ENCODE measurements at places on chromosomes 6 and 20. TPM values are rescaled to one million over a fixed set of nuclear protein-coding genes. Genes with fewer than 3 reads are reported as not detected.
A peak's percentile ranks its signal among the peaks of the same experiment; 100 is the strongest.

DNA sequence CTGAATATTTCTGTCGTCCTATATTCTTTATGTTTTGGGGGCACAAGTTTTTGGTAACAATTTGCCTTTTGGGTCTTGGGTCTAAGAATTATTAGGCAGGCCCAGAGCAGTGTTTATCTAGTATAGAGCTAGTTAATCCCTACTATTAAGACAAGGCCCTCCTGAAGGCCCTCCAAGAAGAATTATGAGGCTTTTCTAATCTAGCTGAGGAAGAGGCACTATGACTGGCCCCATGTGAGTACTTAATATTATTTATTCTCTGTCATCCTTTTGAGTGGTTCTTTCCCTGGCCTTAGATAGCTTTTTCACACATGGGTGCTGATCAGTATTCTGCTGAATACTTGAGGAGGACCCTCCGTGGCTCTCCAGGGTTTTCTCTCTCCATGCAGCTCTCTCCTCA lies 25.1 kb downstream of the CHMP4B start:
- DNase-seq = no peak

HLA-F gene
- 30.7 TPM for polyA plus RNA-seq

FRK gene
- polyA plus RNA-seq = 0.02 TPM

GRCh38 chr6:16480763-16481560 lies 242.6 kb downstream of the GMPR start:
- no peak for DNase-seq

- DNase-seq = no peak
Observed at GRCh38 chr6:75130784-75131183, 75.1 kb downstream of the COL12A1 start.

DNA sequence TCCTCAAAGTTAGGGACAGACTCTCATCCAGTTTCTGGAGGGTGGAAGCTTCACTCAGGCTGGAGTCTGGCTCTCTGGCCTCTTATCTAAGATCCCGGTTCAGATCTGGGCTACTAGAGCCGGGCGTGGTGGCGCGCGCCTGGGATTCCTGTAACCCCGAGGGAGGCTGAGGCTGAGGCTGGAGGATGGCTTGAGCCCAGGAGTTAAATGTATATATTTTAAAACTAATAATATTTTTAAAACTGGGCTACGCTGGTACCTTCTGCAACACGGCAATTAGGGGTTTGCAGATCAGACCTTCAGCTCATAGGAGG lies 710 bp upstream of the ZNF343 start:
- DNase-seq = no peak

GRCh38 chr6:6002848-6003620 lies 3.7 kb downstream of the NRN1 start:
- no peak for DNase-seq

- no peak for DNase-seq
Observed at GRCh38 chr6:12238219-12238618, 51.9 kb upstream of the EDN1 start.

CST4 gene
- not detected for polyA plus RNA-seq

DNA sequence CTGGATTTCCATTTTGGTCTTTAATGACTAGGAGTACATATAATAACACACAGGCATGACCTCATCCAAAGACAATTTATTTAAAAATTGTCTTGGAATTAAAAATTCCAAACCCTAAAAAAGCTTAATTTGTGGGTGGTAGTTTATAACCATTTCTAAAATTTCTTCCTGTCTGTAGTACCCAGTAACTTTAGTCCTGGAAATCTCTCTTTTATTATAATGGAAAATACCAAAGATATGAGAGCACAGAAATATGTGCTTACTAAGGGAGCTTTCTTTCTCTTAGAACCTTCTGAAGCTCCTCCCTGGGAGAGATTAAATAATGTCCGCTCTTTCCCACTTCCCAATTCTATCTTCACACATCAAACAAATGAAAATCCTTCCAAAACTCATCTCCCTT lies 70.5 kb upstream of the PRL start:
- DNase-seq = peak; percentile 73

ZSCAN9 gene
- polyA plus RNA-seq = 11.7 TPM

EMILIN3 gene
- 0.27 TPM for polyA plus RNA-seq

NR2E1 gene
- not detected for polyA plus RNA-seq

E2F3 gene
- polyA plus RNA-seq = 7.0 TPM

- no peak for DNase-seq
Observed at GRCh38 chr6:130838951-130839350, 11.7 kb downstream of the SMLR1 start.

NKAIN4 gene
- polyA plus RNA-seq = not detected

- no peak for DNase-seq
Observed at GRCh38 chr20:62011403-62011790, 54.3 kb downstream of the TAF4 start.

GRCh38 chr6:14743474-14744211 lies 502.2 kb upstream of the JARID2 start:
- peak; percentile 99 for DNase-seq

DNA sequence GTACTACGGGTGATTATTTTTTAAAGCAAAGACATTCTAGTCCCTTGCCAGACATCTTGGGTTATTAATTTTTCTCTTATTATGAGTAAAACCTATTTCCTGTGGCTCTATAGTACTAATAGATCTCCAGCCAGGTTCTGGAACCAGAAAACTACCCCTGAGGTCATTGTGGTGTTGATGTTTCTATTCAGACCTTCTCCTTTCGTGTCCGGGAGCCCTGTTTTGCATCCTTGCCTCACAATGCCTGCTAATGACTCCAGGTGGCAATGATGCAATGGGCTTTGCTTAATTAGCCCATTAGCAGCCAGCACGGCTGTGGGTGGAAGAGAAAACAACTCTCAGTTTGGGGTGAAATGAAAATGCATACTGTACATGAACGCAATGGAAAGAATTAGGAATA lies 62.9 kb upstream of the ARG1 start:
- DNase-seq = no peak

APCDD1L gene
- 1.7 TPM for polyA plus RNA-seq

DNA sequence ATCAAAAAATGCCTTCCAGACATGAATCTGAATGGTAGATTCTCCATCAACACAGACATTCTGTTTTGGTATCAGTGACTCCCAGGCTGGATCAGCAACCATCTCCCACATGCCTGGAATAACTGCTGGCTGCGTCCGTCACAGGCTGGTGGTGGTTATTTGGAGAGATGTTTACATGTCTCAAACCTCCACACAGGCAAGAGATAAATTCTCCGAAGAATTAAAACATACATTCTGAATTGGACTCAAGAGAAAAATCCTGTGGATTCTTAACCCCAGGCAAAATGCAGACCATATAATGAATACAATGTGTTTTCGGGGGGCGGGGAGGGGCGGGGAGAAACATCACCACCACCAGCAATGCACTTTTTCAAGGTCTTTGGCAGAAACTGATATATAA lies 108.2 kb downstream of the THBS2 start:
- DNase-seq = peak; percentile 84

COQ3 gene
- polyA plus RNA-seq = 6.4 TPM

VPS16 gene
- polyA plus RNA-seq = 33.5 TPM

ECT2L gene
- polyA plus RNA-seq = not detected

DNA sequence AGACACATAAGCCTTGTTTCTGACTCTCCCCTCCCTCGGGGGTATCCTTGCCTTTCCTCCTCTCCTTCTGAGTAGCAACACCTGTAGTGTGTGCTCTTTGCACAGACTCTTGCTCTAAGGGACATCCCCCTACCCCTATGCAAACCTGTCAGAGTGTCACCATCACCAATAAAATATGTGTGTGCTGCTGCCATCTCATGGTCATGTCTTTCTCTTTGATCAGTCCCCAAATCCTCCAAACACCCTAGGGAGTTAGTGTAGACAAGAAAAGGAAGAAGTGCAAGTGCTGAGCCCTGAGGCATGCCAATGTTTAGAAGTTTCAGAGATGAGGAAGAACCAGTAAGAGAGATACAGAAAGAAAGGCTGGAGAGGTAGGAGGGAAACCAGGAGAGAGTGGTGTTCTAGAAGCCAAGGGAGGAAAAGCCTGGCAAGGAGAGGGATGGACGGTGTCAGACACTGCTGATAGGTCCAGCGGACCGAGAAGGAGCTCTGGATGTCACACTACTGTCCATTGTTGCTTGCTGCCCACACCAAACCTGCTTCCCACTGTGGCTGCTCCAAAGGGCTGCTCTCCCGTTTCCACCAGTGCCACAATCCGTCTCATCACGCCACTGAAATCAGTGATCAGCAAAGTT lies 16.4 kb downstream of the TRMT6 start:
- no peak for DNase-seq

GRCh38 chr6:11650711-11651110 lies 113.2 kb downstream of the TMEM170B start:
- DNase-seq = no peak

DNA sequence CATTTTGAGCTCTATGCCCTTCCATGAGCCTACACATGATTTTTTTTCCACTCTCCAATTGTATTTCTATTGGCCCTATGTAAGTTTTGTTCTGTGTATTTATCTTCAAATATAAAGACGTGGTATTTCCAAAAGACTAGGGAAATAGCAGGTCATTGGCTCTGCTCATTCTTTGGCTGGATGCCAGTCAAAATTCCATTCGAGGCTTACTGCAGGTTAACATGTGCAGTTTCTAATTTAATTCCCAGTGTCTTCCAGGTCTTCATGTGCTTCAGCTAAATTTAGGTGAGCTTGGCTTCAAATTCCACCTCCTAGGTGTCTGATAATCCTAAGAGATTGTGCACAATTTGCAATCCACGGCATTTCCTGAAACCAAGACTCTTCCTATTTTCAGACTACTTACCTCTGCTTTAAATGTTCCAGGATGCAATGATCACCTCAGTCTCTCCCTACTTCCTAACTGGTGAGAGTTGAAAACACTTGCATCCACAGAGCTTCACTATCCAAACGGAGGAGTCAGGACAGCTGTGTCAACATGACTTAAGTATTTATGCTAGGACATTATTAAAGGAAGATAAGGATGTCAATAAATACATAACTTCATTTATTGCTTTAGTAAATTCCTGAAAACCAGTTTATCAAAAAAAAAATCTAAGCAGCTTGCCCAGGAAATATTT lies 236.1 kb downstream of the COL12A1 start:
- DNase-seq = no peak

GRCh38 chr6:161636882-161637430 lies 363.1 kb upstream of the AGPAT4 start:
- no peak for DNase-seq

RBBP8NL gene
- not detected for polyA plus RNA-seq

- DNase-seq = no peak
Observed at GRCh38 chr6:5517796-5518195, 256.5 kb downstream of the FARS2 start.

LIN28B gene
- polyA plus RNA-seq = not detected

DNA sequence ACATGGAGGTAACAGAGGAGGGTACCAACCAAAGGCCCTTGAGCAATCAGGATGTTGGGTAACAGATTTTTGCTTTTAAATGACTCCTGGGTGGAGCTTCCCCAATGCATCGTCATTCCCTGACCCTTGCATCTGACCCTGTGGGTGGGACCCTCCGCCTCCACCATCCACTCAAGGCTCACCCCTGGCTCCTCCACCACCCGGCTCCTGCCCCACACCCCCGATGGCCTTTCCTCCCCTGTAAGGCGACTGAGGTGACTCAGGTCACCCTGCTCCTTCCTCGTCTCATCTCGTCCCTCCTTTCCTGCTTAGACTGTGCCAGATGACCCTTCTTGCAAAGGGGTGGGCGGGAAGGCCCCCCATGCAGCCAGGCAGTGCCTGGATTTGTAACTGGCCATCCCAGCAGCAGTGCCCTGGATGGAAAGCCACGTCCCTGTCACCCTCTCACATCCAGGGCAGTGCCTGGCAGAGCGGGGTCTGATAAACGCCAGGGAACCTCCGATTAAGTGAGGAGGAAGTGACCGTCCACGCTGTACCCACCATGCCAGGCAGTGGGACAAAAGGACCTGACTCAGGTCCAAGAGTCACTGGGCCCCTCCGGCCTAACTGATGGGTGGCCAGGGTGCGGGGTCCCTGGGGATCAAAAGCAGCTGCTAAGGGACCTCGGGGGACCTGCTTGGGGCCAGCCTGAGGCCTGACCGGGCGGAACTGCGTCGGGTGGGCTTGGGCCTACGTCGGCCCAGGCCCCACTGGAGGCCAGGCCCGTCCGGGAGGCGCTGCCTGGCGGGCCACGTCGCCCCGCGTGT lies 624 bp upstream of the NPEPL1 start:
- no peak for DNase-seq

DNA sequence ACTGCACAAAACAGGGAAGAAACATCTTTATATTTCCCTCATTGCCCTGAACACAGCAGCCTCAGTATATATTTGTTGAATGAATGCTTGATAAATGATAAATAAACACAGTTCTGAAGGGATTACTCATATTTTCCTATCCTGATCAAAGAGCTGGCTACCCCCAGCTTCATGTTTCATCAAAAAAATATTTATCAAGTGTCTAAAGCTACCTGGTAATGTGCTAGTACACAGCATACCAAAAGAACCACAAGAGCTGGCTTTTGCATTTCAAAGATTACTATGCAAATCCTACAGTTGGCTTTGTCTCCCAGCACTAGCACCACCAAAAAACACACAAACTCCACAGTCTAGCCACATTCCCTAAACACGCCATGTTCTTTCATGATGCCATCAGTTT lies 130.0 kb downstream of the BTBD9 start:
- DNase-seq = no peak

CYP21A2 gene
- polyA plus RNA-seq = 0.11 TPM

C2 gene
- 0.74 TPM for polyA plus RNA-seq

INSM1 gene
- not detected for polyA plus RNA-seq

POPDC3 gene
- 18.9 TPM for polyA plus RNA-seq

DNA sequence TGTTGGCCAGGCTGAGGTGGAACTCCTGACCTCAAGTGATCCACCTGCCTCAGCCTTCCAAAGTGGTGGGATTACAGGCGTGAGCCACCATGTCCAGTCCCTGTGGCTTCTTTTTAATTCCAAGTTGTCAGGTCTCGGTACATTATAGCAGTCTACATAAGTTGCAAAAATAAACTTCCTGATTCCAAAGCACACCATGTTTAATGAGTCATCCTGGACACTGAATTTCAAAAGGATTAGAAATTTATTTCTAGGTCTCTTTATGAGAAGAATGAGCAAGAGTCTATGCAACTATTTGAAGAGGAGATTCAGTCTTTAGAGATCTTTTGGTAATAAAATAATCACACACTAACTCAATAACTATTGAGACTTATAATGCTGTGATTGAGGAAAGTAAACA lies 63.9 kb upstream of the MCHR2 start:
- peak; percentile 31 for DNase-seq

GRCh38 chr6:137799950-137800568 lies 67.0 kb upstream of the TNFAIP3 start:
- DNase-seq = no peak

DNA sequence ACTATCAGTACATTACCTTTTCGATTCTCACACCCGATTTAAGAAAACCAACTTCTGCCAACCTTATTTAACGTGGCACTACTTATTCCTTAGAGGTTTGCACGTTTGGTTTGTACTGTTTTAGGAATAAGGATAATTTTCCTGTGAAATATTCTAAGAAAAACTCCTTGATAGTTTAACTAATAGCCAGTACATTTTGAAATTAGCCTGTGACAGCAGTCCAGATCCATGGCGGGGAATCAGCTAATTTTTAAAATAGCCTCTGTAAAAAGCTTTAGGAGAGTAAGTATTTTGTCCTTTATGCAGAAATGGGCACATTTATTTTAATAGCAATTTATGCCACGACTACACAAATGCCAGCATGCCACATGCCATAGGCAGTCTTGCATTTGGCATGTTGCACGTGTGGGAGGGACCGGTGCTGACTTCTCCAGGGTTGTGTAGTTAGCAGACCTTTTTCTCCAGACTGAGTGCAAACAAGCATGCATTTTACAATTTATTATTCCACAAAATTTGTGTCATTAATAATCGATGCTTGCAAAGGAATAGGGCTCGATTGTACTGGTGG lies 6.2 kb downstream of the FOXC1 start:
- no peak for DNase-seq

MDFI gene
- not detected for polyA plus RNA-seq
